ENCODE measurements at places on chromosomes 3 and 15.

DNA sequence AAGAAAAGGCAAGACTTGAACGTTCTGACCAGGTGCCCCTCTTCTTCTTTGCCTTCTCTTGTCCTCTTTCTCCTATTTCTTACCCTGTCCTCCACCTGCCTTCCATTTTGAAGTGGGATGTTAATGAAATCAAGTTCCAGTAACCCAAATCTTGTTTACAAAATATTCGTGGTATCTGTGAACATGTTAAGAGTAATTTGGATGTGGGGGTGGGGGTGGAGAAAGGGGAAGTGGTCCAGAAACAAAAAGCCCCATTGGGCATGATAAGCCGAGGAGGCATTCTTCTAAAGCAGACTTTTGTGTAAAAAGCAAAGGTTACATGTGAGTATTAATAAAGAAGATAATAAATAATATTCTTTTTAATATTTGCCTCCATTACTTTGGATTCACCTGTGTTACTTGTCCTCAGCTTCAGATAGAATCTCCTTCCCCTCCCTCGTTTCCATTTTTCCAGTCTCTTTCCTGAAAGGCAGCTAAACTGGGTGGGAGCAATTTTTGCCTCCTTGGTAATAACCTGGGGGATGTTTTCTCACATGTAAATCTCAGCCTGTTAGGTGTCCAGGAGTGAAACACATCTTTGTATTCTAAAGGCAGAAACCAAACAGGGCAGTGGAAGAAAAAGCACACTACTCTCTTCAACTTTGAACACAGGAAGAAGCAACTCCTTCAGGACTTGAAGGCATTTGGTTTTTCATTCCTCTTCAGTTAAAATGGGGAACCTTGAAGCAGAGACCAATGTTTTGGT, 3.2 kb downstream of the CHST2 start:
- no peak for DNase-seq

DNA sequence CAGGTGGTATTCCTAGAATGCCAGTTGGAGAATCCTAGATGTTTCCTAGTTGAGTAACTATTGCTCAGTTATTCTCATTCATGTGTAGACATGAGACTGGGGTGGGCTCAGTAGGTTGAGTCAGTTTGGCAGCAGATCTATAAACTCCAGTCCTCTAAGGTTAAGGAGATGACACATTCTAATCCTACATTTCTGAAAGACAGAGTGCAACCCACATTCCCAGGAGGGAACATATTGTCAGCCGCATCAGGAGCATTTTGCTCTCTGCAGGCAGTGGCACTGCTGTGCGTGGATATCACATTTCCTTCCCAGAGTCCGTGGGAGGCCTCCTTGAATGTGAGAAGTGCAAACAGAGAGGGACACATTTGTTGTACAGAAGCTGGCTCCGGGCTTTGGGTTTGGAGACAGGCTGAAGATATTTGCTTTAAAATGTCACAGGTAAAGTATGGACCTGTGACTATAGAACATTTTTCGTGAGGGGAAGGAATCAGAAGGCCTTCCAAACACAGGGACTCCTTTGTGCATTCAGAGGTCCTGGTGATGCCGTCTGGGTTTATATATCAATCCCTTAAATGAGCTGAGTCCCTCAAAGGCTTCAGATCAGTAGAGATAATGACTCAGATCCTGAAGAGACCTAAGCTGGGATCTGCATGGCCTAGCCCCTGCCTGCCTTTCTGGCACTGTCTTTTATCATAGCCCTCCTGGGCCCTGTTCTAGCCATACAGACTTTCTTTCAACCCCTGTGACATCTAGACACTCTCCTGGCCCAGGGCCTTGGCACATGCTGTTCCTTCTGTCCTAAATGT, 156.5 kb downstream of the CADPS start:
- DNase-seq, result peak; percentile 96

DNA sequence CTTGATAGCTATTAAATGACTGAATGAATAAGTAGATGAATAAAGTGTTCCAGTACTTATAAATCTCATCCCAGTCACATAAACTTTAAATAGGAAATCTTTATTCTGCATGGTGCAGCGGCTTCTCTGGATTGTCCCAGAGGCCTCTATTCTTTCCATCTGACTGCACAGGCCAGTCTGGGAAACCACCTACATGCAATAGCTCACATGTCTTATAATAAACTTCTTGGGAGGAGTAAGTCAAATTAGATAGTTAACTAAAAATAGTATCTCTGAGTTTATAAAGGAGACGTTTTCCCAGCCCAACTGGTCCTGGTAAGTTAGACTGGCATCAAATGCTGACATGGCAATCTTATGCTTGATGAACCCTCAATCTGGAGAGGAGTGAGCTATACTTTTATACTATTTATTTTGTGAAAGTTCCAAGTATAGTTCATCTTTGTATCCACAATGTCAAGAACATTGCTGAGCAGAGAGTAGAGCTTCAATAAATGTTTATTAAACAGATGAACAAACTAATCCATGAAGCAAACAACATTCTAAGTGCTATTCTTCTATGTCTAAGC, 417.6 kb downstream of the TIGIT start:
- no peak for DNase-seq

DNA sequence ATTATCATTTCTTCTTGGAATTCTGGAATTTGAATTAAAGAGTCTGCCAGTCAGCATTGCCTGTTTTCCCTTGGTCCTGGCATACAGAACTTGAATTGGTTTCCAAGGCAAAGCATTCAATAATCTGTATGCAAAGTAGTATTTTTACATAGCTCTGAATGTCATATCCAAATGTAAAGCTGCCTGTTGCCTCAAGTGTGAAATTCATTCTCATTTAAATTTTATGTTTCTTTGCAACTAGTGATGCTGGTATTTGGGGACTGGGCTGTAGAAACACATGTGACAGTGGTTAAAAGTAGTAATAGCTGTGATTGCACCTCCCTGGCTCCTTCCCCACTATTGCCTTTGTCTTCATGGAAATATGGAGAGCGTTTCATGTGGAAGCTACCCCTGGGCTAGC, 743.9 kb upstream of the GOLIM4 start:
- no peak for DNase-seq

GRCh38 chr3:10888518-10889090, 72.6 kb downstream of the SLC6A11 start:
- peak; percentile 75 for DNase-seq

DNA sequence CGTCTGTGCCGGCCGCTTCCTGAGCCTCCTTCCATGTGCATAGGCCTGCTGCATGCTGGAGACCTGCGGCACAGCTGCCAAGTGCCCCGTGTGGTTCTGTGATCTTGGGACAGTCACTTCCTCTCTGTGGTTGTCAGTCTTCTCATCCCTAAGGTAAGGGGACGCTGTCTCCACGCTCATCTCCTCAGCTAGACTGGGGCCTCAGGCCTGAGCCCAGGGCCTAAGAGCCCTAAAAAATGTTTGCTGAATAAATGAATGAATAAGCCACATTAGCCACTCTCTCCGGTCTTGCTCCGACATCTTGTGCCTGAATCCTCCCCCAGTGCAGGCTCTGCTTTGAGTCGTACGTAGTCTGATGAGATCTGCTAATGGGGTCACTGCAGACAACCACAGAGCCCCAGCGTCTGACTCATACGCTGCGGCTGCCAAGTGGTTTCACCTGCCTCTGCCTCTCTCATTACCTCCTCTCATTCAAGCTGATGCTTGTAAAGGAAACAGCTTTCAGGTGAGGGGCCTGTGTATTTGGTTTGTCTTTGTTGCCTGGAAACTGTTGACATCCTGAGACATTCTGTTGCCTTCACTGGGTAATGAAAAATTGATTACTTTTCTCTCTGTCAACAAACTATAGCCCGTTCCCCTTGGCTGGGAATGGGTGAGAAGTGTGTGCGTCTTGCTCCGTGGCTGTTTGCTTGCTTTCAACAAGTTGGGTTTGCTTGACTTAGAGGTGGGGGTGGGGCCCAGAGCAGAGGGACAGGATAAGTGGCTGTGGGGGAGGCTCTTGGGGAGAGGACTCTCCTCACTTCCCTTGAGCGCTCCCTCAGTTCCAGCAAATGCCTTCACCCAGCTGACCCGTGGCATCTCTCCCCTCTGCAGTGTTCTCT, 15.9 kb downstream of the RPLP1 start:
- DNase-seq, result peak; percentile 98

GRCh38 chr3:95134693-95135413, 1072.0 kb downstream of the NSUN3 start:
- DNase-seq, result no peak

DNA sequence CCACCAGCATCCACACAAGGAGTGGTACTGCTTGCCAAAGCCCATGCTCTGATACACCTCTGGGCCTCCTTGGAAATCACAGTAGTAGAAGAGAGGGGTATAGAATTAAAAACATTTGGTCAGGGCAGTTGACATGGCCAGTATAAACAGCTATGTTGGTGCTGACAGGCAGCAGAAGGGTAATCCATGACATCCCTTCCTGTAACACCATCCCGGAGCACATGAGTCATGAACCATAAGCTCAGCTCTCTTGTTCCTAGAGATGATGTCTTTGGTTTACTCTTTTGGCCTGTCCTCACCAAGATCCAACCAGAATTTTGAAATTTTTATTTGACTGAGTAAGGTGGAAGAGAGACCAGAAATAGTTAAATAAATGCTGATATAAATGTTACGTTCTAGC, 132.6 kb upstream of the CTDSPL start:
- peak; percentile 27 for DNase-seq

GRCh38 chr15:88498996-88499395, 31.5 kb downstream of the MRPS11 start:
- no peak for DNase-seq

- no peak for DNase-seq
Measured at GRCh38 chr3:155370198-155370597, 76.7 kb upstream of the STRIT1 start.

DNA sequence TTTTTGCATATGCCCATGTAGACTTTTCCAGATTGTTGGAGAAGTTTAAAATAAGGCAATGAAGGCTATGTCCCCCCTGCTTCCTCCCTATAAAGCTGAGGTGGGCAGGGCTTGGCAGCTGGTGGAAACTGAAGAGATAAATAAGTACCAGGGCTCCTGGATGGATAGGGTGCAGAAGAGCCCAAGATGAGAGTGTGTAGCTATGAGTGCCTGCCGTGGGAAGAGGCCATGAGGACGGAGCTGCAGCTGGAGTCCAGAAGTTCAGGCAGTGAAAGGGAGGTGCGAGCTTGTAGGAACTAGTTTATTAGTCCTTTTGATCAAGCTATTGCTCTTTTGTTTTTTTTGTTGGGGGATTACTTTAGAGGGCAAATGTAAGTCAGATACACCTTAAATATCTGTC, 52.4 kb downstream of the PHLDB2 start:
- DNase-seq, result no peak

- no peak for DNase-seq
Measured at GRCh38 chr3:133368371-133369067, 31.3 kb upstream of the BFSP2 start.

DNA sequence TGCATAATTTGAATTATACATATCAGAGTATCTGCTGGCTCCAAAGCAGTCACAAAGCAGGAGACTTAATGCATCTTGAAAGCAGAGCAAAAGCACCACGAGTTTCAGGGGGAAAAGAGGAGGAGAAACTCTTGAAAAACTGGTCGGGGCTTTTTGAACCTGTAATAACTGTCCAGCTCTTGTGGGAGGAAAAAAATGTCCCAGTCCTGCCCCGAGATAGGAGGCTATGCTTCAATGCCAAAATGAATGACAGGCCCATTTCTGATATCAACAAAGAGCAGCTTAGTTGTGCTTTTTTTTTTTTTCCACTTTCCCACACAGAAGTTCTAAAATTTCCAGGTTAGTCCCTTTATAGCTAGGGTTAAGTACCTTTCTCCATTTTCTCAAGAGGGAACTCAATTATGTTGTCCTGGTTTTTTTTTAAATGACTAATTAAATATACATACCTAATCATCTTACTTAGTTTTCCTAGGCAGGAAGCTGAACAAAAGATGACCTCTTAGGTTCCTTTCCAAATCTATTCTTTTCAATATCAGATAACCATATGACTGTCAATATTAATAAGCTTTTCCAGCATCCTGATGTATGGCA, 120.2 kb downstream of the TFDP2 start:
- peak; percentile 28 for DNase-seq

Data from bronchial epithelial cell (primary cell).